8988T (cell line): ENCODE measurements at places on chromosomes 7 and 10.

DNA sequence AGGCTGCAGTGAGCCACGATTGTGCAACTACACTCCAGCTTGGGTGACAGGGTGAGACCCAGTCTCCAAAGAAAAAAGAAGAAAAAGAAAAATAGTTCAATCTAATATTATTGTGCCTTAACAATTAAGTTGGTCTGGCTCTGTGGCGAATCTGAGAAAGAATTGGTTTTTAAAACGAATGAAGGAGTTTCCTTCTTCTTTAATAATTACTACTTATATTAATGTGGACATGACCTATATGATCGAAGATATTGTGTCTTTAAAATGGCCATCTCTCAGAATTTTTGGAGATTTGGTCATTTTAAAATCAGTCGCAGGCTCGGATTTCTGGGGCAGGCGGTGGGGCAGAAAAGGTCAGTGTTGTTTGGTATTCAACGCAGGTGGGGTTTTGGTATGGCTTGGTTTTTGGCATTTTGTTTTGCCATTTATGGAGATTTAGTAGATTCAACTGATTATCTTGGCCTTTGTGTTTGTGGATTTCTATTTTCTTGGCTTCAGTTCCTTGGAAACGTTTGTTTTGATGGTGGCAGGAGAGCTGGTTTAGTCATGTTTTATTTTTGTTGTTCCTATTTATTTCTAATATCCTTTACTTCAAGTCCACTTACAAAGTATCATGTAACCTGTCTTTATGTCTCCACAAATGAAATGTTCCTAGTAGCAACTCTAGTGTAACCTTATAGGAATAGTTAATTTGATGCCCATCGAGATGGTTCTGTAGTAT is 178.8 kb upstream of the MKLN1 start:
- no peak for DNase-seq

GRCh38 chr10:2985729-2986232 is 81.6 kb upstream of the PFKP start:
- DNase-seq: no peak

- DNase-seq: no peak
These were observed 288.8 kb downstream of the USP6NL start for GRCh38 chr10:11322698-11323097.

GRCh38 chr7:27199849-27200760 is at the start of gene HOXA13:
HOXA13 (minus strand) TSS chr7:27200091; CDS start chr7:27200077, 14 bp downstream.
- DNase-seq: no peak
